ENCODE measurements at places on chromosomes 1 and 21. TPM values are rescaled to one million over a fixed set of nuclear protein-coding genes. Genes with fewer than 3 reads are reported as not detected.

DNA sequence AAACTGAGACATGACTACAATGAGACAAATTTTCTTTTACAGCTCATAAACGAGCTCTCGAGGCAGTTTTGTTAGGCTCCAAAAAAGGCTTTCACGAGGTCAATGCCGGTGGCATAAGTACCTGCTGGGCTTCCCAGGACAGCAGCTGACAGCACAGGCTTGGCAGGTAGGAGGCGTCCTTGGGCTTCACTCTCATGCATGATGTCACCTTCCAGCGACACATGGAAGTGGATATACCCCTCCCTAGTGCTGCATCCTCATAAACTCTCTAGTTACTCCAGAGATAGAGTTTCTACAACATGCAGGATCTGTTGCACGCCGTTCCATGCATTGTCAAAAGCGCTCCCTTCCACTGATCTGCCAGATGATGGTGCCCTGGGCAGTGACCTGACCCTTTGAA, 112.5 kb upstream of the PAXBP1 start:
- no peak for DNase-seq

DNA sequence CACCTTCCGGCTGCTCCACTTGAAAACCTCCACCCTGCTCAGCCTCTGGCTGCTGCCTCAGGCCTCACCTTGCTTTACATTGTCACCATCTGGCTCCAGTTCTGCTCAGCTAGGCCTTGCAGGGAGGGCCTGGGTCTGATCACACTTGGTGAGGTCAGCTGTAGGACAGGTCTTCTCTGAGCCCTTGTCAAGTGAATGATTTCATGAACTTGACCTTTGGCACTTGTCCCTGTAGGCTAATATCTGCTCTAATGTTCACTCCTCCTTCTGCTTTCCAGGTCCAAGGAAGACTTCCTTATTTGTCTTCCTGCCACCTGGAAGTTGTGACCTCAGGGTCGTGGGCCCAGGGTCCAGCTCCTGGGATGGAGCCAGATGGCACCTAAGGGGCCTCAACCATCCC, 41.4 kb downstream of the PTPRF start:
- DNase-seq, result no peak

DNA sequence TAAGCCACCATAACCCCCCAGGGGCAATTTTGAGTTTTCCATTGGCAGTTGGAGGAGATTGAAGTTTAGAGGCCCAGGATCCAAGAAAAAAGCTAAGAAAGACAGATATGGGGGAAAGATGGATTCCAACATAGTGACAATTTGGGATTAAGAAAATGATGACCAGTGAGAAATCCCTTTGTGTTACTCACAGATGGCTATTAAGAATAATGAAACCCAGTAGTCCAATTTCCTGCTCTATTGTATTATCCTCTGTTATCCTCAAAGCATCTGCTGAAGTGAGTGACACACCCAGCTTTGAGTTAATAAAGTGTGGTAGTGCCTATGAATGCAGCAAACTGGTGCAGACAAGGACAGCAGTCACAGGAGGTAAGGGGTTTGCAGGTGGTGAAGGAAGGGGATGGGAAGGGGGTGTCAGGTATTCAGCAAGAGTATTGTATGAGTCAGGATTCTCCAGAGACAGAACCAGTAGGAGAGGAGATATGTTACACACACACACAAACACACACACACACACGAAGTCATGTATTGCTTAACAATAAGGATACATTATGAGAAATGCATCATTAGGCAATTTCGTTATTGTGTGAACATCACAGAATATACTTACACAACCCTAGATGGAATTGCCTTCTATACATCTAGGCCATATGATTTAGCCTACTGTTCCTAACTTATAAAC, 112.4 kb upstream of the VANGL1 start:
- no peak for DNase-seq

DNA sequence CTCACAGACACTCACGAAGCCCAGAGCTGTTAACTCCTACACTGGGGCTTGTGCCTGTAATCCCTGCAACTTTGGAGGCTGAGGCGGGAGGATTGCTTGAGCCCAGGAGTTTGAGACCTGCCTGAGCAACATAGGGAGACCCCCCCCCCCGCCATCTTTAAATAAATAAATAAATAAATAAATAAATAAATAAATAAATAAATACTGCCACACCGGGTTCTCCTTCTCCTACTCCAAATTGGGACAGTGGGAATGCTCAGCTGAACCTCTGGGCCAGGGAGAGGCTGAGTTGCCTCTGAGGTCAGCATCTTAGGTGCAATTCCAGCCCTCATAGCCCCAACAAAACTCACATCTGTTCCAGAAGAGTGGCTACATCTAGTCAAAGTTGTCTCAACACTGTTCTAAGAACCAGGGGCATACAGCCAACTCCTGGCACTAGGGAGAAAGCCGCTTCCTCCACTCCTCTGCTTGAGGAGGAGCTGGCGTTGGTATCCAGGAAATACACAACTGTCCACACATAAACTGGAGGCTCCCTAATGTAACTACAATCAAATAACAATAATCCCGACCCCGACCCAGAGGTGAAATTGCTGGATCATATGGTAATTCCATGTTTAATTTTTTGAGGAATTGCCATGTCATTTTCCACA, 27.0 kb downstream of the C1orf216 start:
- DNase-seq, result no peak

The GPX7 gene
- total RNA-seq, result 25.9 TPM

The ARTN gene
- 6.1 TPM for total RNA-seq

The LEMD1 gene
- total RNA-seq, result not detected

The KCNN3 gene
- total RNA-seq, result 0.95 TPM
